ENCODE measurements at places on chromosomes 1 and 21.

- no peak for DNase-seq
Observed at GRCh38 chr1:220680085-220680687, 10.0 kb upstream of the C1orf115 start.

DNA sequence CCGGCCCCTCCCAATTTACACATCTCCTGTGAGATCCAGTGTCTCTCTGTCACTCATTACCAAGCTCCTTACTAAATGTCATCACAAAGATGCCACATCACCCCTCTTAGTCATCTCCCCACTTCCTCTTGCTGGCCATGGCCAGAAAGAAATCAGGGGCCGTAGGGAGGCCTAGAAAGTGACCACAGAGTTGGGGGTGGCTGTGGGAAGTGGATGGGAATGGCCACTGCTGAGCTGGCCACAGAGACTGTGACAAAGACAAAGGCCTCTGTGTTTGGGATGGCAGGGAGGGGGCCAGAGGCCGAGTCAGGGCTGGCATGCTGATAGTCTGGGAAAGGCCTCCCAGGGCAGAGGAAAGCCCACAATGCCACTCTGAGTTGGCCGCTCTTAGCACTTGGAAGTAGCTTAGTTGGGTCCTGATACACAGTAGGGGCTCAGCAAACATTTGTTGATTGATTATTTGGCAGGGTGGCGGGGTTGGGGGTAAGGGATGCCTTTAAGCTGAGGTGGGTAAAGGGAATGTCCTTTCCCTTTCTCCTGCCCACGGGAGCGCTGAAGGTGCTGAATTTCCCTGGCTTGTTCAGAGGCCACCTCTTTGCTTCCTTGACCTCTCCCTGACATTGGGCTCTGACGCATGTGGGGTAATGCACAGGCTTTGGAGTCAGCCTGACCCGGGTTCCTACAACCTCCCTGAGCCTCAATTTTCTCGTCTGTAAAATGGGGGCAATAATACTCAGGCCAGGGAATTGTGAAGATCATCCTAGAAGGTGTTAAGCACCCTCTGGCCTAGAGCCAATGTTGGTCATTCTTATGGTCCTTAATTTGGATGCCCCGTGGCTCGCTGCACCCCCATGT is 13.2 kb downstream of the NAV1 start:
- peak; percentile 66 for DNase-seq

DNA sequence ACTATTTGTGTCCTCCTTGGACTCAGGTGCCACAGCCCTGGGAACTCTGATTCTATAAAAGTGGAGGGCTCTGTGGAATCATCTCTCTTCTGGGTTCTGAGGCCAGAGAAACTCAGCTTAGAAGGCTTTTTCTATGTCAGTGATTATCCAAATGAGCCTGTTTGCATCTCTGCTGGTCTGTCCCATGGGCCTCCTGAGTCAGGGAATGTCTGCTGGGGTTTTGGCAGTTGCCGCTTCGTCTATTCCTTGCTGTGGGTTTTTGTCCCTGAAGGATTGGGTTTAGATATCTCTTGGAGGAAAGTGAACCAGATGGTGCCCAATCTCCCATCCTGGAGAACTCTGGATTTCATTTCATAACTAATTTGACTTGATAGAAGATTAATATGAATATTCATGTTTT is 297.6 kb downstream of the HHAT start:
- DNase-seq, result no peak

DNA sequence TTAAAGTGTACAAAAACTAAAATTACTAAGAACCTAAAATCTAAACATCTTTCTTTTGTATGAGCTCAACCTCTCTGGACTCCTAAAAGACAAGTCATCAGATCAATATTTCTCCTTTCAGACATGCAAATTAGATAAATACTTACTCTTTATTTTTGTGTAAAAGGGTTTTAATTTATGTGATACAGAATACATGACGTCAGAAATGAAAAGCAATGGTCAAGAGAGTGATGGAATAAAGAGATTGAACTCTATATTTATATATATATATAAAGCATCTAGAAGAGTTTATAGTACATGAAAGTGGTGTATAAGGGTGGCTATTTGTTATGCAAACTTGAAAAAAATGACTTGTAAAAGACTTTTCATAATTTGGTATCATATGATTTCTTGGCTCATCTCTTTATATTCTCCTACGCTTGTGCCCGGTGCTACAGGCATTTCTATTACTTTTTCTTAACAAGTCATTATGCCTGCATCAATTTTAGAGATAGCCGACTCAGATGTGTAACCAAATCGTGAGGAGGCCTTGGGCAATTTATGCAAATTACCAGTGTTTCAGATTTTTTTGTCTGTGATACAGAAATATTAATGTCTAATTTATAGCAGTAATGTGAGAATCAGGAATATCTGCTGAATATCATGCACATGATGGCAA is 186.0 kb upstream of the OLFM3 start:
- no peak for DNase-seq

- DNase-seq, result no peak
Observed at GRCh38 chr1:41037116-41037903, 15.8 kb upstream of the SLFNL1 start.

DNA sequence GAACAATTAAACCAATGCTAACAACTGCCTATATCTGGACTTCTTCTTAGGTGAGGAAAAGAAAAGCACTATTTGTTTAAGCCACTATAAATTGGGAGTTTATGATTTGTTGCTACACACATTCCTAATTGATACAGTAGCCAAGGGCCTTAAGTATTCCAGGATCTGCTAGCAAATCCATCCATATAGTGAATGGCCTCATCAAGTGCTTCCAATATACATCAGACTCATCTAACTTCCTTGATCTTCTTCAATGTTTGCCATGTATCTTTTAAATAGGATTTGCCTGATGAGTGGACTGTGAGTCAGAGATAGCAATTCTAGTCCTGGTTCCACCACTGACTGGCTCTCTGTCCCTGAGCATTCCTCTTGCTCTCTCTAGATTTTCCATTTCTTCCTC is 430.2 kb downstream of the OMA1 start:
- DNase-seq, result no peak

- DNase-seq, result no peak
Observed at GRCh38 chr1:10724052-10724494, 72.4 kb downstream of the CASZ1 start.

GRCh38 chr21:17088500-17088899 is 424.3 kb upstream of the CXADR start:
- no peak for DNase-seq

GRCh38 chr1:157099633-157100009 is at the start of gene ETV3L:
TSS of gene ETV3L (minus strand) at chr1:157099808. CDS start at chr1:157099523, 285 bp downstream.
- no peak for DNase-seq

DNA sequence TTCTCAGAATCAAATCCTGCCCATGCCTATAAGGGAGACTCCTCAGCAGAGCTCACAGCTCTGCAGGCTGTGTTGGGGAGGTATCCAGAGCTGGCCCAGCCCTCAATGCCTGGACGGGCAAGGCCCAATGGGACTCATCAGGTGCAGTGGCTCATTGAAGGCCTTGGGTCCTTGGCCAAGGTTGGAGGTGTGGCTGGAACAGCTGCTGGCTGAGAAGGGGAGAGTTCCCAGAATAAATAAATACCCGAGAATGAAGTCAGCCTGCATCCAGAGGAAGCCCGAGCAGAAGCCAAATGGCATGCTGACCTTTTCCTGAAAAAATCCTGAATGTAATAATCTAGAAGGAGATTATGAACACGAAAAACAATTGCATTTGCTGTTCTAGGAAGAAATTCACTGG is 25.2 kb upstream of the IKBKE start:
- DNase-seq, result peak; percentile 39

- DNase-seq, result peak; percentile 31
Observed at GRCh38 chr1:212566522-212567479, 41.8 kb upstream of the ATF3 start.

- no peak for DNase-seq
Observed at GRCh38 chr1:182910143-182910542, 42.8 kb downstream of the SHCBP1L start.

- DNase-seq, result no peak
Observed at GRCh38 chr1:34779962-34780361, 1.1 kb upstream of the GJB3 start.

- DNase-seq, result no peak
Observed at GRCh38 chr1:176379626-176380339, 83.2 kb upstream of the PAPPA2 start.

GRCh38 chr21:31426235-31426797 is 82.3 kb upstream of the TIAM1 start:
- no peak for DNase-seq

- no peak for DNase-seq
Observed at GRCh38 chr1:74463333-74463988, 49.0 kb downstream of the LRRC53 start.

GRCh38 chr1:95966866-95967265 is 732.9 kb downstream of the RWDD3 start:
- DNase-seq, result no peak

DNA sequence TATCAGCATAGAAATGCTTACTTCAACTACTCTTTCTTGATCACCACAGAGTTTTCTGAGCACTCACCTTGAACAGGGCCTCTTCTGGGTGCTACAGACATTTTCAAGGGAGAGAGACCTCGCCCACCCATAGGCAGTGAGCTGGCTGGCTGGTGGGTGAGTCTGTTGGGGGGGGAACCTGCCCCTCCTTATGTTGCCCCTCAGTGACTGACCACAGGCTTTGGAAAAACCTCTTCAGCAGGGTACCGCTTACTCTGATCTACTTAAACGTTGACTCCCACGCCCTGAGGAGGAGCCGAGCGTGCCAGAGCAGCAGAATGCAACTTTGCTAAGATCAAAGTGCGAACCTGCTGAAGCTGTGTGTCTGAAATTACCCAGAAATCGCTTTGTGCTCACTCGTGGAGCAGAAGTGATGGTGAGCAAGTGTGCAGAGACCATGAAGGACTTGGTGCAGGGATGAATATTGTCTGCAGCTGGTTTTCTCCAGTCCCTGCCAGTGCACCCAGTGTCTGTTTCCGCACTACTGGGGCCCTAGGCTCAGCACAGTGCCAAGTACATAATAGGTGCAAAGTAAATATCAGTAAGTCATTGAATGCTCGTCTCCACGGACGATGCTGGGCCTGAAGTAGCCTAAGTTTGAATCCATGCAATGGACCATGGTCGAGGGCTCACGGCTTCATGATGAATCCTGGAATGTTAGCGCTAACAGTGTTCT is 158.7 kb upstream of the IRF2BP2 start:
- no peak for DNase-seq

DNA sequence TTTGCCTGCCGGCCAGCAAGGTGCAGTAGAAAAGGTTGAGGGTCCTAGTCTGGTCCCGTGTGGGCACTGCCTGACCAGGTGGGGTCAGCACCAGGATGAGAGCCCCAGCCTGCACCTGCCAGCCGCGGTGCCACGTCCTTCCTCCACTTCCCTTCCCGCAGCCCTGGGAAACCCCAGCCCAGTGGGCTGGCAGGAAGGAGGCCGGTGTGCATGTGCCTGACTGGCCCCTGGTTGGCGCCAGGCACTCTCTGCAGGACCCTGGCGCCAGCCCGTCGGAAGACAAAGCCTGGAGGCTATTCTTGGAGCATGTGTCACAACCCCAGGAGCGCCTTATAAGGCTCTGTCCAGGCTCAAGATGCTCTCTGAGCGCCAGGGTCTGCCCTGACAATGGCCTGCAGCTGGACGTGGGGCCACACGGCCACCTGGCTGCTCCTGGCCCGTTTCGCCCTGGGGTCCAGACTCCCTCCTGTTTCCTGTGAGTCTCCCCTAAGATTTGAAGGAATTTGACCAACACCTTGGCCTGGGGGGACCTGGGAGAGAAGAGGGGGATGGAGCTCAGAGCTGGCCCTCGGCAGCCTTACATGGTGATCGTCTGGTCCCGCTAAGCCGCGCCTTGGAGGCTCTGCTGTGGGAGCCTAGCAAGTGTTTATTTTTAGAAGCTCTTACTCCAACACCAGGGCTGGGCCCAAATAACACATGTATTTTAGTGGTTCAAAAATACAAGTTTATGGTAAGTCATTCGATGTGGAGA is 31.9 kb upstream of the POFUT2 start:
- no peak for DNase-seq

DNA sequence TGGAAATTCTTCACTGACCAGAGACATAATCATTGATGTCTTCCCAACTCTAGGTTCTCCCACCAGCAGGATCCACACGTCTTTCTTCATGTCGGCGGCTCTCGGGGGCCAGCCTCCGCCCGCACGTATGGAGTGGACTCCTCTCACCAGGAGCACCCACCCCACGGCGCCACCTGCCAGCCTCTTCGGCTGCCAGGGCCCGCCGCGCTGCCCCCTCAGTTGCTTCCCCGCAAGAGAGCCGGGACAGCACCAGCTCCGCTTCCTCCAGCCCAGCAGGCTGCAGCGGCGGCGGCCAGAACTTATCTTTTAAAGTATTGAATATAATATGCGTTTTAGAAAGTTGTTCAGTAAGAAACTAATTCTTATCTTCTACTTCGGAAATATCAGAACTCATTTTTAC is 273.5 kb downstream of the LIPI start:
- DNase-seq, result no peak

Data from C1 segment of cervical spinal cord (tissue), 14 donors.